Neural crest cell (in vitro differentiated cells): ENCODE measurements at places on chromosomes 4 and X. TPM values are rescaled to one million over a fixed set of nuclear protein-coding genes. Genes with fewer than 3 reads are reported as not detected.
A peak's percentile ranks its signal among the peaks of the same experiment; 100 is the strongest.

DNA sequence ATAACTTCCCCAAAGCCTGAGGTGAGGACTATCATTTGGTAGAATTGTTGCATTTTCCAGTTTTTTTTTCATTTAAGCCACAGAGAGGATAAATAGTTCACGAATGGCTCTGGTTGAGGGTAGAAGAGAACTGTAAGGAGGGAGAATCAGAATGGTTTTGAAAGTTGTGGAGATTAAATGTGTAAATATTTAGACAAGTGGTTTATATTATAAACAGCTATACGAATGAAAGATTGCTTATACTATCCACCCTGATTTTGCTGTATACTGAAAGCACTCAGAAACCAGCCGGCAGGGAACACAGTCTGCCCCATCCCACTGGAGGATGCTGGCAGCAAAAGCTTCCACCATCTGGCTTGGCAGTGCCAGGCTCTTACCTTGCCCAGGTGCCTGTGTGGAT lies 341.1 kb downstream of the RAPGEF2 start:
- no peaks in the 10 kb centered on the region for H3K36me3 ChIP-seq
- no peak overlapping the region for H3K4me3 ChIP-seq
- no peak for DNase-seq
- peaks cover 13% of the 10 kb centered on the region for H3K4me1 ChIP-seq
- no peaks in the 10 kb centered on the region for H3K27me3 ChIP-seq
- H3K27ac ChIP-seq: no peak overlapping the region

Gene MTTP
- 11.1 and 12.0 TPM in 2 replicates for total RNA-seq

Gene WDR44
- total RNA-seq: 10.9 and 11.0 TPM in 2 replicates

GRCh38 chrX:140766024-140766611 lies 56.6 kb downstream of the LINC00632 start:
- peak overlapping the region; percentile 90 for H3K4me3 ChIP-seq
- peaks cover 5% of the 10 kb centered on the region for H3K27me3 ChIP-seq
- no peak overlapping the region for H3K27ac ChIP-seq

DNA sequence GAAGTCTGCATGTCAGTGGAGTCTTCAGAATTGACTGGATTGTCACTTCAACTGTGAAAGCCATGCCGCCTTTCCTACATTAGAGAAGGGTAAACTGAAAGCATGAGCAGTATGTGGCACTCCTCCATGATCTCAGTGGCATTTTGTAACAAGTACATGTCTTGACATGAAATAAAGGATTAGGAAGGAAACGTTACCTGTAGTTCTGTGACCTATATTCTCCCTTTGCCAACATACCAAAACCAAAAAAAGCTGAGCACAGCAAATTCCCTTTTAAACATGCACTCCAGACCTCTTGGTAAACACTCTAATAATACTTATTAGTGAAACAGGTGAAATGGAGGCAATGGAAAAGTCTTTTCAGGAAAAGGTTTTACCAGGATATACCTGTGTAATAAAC lies 344.2 kb downstream of the GRIA2 start:
- no peaks in the 10 kb centered on the region for H3K4me1 ChIP-seq
- DNase-seq: no peak
- H3K4me3 ChIP-seq: no peak overlapping the region
- H3K36me3 ChIP-seq: no peaks in the 10 kb centered on the region
- no peak overlapping the region for H3K27ac ChIP-seq

- peak overlapping the region; percentile 92 for H3K4me3 ChIP-seq
- H3K27ac ChIP-seq: peak overlapping the region; percentile 92
- DNase-seq: no peak
Measured at GRCh38 chrX:139200793-139201192, 329.7 kb upstream of the F9 start.

GRCh38 chr4:37662251-37662650 lies 23.9 kb downstream of the RELL1 start:
- peaks cover 71% of the 10 kb centered on the region for H3K4me1 ChIP-seq
- peak overlapping the region; percentile 90 for H3K27ac ChIP-seq
- DNase-seq: no peak

GRCh38 chr4:145076469-145076855 lies 21.5 kb downstream of the ANAPC10 start:
- no peak for DNase-seq
- no peaks in the 10 kb centered on the region for H3K27me3 ChIP-seq
- no peaks in the 10 kb centered on the region for H3K4me1 ChIP-seq
- H3K4me3 ChIP-seq: no peak overlapping the region

- no peaks in the 10 kb centered on the region for H3K4me1 ChIP-seq
- no peak for DNase-seq
- peaks cover 40% of the 10 kb centered on the region for H3K27me3 ChIP-seq
- H3K4me3 ChIP-seq: no peak overlapping the region
- H3K27ac ChIP-seq: no peak overlapping the region
Measured at GRCh38 chr4:56668267-56668666, 12.8 kb downstream of the HOPX start.

Gene HSFX4
- not detected in 2 replicates for total RNA-seq

Gene GAGE12E
- not detected in 2 replicates for total RNA-seq
